ENCODE measurements at places on chromosomes 6 and 20.

DNA sequence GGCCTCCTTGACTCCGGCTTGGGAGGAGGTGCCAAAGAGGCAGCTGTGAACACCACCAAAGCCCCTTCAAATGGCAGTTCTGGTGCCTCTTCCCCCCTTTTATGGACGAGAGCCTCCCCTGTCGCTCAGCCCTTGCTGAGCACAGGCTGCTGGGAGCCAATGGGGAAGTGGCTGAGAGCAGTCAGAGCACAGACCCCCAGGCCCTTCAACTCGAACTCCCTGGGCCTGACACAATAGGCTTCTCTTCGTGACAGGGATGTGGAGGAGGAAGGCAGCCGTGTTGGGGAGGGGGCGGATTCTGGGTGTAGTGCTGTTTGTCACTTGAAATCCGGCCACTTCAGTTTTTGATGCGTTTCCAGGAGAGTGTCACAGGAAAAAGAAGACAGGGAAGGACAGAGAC is at the start of gene PDYN:
PDYN (minus strand) TSS at position 73 of the 400 bp plus-strand sequence. CDS start 10,974 bp downstream, outside the sequence.
- no peak for DNase-seq

- no peak for DNase-seq
These were observed 23.7 kb upstream of the RBPJL start for GRCh38 chr20:45282700-45283550.

DNA sequence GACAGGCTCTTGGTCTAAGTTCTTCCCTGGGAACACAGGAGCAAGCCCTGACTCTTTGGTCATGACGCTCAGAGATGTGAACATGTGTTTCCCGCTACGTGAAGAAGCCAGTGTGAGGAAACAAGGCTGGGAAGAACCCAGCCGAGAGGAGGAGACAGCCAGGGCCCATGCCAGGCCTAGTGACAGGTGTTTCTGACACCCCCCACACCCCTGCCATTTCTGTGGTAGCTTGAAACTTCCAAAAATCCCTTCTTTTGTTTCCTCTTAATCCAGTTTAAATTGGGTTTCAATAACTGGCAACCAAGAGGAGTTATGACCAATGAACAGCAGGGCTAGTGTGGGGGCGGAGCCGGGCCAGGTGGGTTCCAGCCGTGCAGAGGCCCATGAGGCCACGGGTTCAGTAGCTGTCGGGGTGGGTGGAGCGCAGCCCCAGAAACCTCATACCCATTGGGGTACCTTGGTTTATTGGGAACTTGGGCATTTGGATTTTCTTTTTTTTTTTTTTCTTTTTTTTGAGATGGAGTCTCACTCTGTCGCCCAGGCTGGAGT is 33.5 kb downstream of the WRNIP1 start:
- DNase-seq, result no peak

GRCh38 chr6:108778421-108779186 is 69.6 kb upstream of the ARMC2 start:
- no peak for DNase-seq

DNA sequence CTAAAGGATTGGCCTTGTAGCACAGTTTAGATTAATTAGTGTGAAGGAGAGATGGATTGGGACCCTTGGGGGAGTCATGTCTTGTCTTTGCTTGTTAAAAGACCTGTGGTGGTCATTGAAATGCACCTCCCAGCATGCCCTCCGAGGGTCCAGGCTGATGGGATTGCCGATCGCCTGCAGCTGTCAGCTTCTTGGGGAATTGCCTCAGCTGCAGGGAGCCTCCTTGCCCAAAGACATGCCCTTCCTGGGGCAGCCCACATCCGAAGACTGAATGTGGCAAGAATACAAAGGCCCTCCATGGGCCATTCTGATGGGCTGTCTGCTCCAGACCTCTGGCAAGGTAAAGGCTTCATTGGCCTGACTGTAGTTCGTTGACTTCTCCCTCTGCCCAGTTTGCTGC is 150.7 kb downstream of the FARS2 start:
- DNase-seq, result no peak

GRCh38 chr6:107563694-107564588 is 74.0 kb downstream of the SOBP start:
- DNase-seq, result no peak

GRCh38 chr20:50144362-50144761 is 9.2 kb downstream of the PEDS1 start:
- DNase-seq, result no peak

DNA sequence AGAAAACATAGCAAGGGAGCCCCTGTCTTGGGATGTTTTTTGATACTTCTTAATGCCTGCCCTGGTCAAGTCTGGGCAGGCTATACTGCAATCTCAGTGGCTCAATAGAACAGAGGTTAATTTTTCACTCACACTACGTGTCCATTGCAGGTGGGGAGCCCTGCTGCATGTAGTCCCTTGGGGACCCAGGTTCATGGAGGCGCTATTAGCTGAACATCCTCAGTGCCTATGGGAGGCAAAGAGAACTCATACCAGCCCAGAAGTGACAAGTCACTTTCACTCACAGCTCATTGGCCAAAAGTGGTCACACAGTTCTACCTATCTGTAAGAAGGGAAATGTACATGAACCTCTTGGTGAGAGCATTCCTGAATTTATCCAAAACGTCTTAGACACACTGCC is 23.2 kb downstream of the CGA start:
- DNase-seq, result no peak

DNA sequence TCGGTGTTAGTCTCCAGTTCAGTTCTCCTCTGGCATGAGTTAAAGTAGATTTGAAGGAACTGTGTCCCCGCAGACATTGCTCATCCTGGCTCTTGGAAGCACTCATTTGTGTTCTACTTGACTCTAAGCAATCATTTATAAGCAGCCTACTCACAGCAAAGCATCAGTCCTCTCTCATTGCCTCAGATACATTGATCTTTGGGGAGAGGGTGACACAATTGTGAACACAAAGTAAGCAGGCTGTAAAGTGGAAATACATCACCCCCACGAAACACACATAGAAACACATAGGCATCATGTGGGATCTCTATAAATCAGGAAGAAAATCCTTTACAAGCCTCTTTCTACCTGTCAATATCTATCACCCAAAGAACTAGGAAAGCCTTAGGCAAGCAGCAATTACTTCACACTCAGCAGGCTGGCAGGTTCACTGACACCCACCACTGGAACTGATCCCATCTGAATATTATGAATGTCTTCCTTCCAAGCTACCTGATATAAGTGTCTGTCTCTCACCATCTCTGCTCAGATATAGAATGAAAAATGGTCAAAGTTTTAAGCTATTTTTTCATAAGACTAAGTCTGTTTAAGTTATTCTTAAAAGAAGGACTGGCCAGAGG is 675.8 kb downstream of the HACE1 start:
- no peak for DNase-seq

GRCh38 chr20:64173116-64173515 is 8.9 kb downstream of the MYT1 start:
- DNase-seq, result no peak

- DNase-seq, result no peak
These were observed 9.4 kb upstream of the PHF20 start for GRCh38 chr20:35762461-35762860.

DNA sequence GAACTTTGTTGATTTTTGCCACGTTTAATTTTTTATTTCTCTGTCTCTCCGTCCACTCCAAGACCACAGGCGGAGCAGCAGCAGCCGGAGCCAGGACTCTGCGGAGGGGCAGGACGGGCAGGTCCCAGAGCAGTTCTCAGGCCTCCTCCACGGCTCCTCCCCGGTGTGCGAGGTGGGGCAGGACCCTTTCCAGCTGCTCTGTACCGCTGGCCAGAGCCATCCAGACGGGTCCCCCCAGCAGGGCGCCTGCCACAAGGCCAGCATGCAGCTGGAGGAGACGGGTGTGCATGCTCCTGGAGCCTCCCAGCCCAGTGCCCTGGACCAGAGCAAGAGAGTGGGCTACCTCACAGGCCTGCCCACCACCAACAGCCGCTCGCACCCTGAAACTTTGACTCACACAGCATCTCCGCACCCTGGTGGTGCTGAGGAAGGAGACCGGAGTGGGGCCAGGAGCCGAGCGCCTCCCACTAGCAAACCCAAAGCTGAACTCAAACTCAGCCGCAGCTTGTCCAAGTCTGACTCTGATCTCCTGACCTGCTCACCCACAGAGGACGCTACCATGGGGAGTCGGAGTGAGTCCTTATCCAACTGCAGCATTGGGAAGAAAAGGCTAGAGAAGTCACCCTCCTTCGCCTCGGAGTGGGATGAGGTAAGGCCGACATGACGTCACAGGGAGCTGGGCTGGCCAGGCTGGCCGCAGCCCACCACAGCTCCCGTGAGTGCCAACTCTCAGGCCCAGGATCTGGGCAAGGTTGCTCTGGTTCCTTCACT is 123.5 kb downstream of the TCP11 start:
- no peak for DNase-seq

- no peak for DNase-seq
These were observed 211.1 kb downstream of the GMDS start for GRCh38 chr6:2034256-2034655.

GRCh38 chr20:43017241-43018030 is 172.3 kb downstream of the PTPRT start:
- DNase-seq, result no peak

GRCh38 chr6:45021676-45022075 is 306.5 kb upstream of the RUNX2 start:
- DNase-seq, result no peak

DNA sequence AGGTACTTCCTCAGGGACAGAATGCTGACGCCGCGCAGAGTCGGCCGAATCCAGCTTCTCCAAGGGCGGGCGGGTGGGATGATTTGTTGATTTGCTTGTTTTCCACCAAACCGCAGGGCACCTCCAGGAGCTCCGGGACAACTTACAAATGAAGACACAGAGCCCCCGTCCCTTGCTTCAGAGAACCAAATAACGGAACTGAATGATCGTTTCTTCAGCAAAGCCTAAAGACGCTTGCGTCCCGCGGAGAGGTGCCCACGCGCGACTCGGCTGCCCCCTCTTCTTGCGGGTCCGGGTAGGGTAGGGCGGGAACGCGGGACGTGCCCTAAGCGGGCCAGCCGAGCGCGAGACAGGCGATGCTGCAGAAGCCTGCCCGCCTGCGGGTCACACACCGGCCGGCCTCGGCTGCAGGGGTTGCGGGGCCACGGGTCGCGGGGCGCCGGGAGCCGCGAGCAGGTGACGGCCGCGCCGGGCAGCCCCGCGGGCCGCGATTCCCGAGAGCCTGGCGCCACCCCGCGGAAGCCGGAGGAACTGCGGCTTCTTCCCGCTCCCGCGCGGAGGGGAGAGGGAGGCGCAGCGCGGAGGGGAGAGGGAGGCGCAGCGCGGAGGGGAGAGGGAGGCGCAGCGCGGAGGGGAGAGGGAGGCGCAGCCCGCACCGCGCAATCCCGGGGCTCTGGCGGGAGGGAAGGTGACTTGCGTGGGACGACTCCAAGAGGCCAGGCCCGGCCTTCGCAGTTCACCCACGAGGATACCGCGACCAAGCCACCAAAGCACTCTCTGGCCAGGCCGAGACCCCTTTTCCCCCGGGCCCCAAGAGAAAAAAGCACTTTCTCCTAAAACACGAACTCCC is 7.7 kb upstream of the FOXF2 start:
- DNase-seq, result peak; percentile 7

GRCh38 chr6:81735756-81736380 is 16.6 kb downstream of the TENT5A start:
- DNase-seq, result no peak

- no peak for DNase-seq
These were observed 91.9 kb downstream of the CCDC170 start for GRCh38 chr6:151585741-151586140.

DNA sequence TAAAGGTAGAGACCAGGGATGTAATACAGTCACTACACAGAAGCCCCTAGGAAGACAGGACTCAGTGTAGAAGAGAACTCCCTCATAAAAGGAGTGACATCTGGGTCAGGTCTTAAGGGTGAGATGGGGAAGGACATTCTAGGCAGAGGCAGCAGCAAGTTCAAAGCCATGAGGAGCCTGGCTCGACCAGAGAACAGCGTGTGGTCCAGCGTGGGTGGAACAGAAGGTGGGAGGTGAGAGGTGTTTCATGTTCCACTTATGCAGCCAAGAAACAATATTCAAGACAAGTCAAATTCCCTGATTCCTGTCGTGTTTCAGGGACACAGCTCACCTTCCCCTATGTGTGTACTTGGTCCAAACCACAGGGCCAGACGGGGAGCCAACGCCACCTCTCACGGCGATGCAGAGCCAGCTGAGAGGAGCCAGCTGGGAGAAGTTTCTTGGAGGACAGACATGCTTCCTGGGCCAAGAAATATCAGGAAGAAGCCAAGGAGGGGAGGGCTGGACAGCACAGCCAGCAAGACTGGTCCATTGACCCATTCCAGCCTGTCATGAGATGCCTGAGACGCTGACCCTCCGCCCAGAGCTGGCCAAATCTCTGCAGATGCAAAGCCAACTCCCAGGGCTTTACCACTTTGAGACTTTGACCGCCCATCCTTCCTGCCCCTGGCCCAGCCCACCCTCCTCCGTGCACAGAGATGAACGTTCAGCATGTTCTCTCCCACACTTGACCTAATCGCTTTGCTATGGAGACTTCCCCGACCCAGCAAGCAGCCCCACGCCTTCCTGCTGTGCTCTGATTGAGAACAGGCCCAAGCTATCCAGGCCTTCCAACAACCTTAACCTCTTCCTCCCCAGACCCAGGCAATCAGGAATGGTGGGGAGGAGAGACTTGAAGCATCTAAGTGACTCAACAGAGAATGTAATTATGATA is 113.8 kb downstream of the PRND start:
- DNase-seq, result no peak

- DNase-seq, result no peak
These were observed 23.0 kb downstream of the PYGB start for GRCh38 chr20:25270829-25271251.

GRCh38 chr6:24429146-24429545 is 26.4 kb downstream of the MRS2 start:
- DNase-seq, result no peak

DNA sequence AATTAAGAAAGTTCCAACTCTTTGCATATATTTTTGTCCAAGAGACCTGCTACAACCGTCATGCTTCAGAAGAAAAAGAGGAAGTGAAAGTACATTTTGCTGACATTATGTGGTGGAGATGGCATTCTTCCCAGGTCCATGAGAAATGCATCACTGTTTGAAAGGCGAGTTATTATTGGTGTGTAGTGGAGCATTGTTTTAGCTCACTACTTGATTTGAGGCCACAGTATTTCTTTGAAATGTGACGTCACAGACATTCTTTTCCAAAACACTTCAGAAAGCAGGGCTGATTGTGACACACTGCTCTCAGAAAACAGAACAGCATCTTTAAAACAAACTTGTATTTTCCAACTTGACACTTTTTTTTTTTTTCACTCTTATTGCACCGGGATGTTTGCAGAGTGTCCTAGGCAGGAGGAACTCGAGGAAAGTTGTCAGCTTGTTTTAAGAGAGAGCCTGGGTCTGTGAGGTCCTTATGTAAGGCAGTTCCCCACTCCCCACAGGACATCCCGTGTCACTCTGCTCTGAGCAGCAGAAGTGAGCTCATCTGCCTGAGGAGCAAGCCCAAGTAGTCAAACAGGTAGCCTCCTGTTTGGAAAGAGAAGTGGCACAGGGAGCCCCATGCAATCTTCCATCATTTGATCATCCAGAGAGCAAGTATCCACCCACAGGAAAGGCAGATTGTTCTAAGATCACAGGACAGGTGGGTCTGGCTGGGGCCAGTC is 1.1 kb downstream of the SPTLC3 start:
- DNase-seq, result peak; percentile 55

GRCh38 chr6:26064619-26065257 is 22.5 kb upstream of the HFE start:
- peak; percentile 83 for DNase-seq

GRCh38 chr20:2902291-2902690 is 29.0 kb downstream of the PTPRA start:
- no peak for DNase-seq
